SJCRH30 (cell line): ENCODE measurements at places on chromosomes 16 and 17. TPM values are rescaled to one million over a fixed set of nuclear protein-coding genes. Genes with fewer than 3 reads are reported as not detected.

The PRDM7 gene
- not detected in 2 replicates for total RNA-seq

The WDR90 gene
- 10.5 and 18.3 TPM in 2 replicates for total RNA-seq

The TBC1D3C gene
- total RNA-seq: 0.66 and 1.0 TPM in 2 replicates

The C16orf86 gene
- 0.81 and 0.96 TPM in 2 replicates for total RNA-seq

The TPSG1 gene
- total RNA-seq: not detected in 2 replicates

GRCh38 chr16:49767414-49767813 lies 88.5 kb downstream of the ZNF423 start:
- no peaks in the 10 kb centered on the region for H3K36me3 ChIP-seq
- no peak overlapping the region for H3K27ac ChIP-seq
- no peak overlapping the region for H3K4me3 ChIP-seq
- no peak for DNase-seq
- H3K4me1 ChIP-seq: no peaks in the 10 kb centered on the region

DNA sequence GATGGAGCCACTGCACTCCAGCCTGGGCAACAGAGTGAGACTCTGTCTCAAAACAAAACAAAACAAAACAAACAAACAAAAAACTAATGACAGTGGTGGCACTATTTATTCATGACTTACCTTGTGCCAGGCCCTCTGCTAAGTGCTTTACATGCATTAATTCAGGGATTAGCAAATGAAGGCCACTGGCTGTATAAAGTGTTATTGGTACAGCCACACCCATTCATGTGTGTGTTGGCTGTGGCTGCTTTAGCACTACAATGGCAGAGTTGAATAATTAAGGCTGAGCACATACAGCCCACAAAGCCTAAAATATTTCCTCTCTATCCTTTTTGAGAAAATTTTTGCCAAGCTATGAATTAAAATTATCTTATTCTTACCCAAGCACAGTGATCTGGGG lies 531.8 kb upstream of the CDH5 start:
- no peak overlapping the region for H3K4me3 ChIP-seq
- no peak overlapping the region for H3K27ac ChIP-seq
- H3K36me3 ChIP-seq: no peaks in the 10 kb centered on the region
- no peak for DNase-seq

DNA sequence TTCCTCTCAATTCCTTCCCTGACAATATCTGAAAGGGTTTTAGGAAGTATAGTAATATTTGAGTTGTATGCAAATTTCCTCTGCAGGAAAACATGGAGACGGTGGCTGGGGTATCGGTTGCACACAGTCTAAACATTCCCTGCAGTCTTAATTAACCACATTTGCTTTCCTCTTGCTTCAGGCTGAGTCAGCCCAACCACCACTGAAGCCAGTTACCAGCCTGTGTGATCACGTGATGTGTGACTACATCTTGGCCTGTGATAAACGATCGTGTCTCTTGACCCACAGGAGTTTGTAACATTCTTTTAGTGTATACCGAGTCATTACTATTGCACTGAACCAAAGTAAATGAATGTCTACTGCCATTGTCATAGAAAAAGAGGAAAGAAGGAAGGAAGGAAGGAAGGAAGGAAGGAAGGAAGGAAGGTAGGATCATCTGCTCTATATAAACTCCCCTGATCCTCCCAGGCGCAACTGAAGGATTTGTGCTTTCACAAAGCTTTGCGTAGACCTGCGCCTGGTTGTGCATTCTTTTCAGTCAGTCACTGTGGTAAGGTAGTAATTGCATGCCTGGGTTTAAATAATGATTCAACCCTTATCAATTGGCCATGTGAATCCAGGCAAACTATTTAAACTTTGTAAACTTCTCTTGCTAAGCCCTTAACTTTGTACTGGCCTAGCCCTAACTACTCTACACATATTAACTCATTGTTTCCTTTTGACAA lies 280.6 kb upstream of the SALL1 start:
- no peak overlapping the region for H3K27ac ChIP-seq
- H3K27me3 ChIP-seq: no peaks in the 10 kb centered on the region
- DNase-seq: peak; percentile 35
- no peak overlapping the region for H3K4me3 ChIP-seq
- peaks cover 6% of the 10 kb centered on the region; the same call in 1 of the 2 replicates for H3K4me1 ChIP-seq

DNA sequence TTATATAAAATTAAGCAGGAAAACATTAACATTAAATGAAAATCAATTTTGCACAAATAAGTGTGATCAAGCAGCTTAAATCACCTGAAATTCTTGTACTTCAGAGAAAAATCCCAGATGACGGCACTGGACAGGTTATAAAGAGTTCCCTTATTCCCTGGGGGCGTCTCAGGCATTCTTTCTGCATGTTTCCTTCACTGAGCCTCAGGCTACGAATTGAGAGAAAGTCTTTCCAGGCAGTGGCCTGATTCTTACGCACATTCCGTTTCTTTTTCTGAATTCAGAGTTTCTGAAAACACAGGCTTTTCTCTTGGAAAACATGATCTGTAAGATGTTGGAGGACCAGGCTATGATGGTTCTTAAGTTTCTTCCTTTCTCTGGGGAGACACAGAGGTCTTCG lies 22.1 kb upstream of the PITPNM3 start:
- no peak for DNase-seq
- H3K27ac ChIP-seq: no peak overlapping the region
- H3K36me3 ChIP-seq: no peaks in the 10 kb centered on the region
- H3K4me1 ChIP-seq: peaks cover 8% of the 10 kb centered on the region

DNA sequence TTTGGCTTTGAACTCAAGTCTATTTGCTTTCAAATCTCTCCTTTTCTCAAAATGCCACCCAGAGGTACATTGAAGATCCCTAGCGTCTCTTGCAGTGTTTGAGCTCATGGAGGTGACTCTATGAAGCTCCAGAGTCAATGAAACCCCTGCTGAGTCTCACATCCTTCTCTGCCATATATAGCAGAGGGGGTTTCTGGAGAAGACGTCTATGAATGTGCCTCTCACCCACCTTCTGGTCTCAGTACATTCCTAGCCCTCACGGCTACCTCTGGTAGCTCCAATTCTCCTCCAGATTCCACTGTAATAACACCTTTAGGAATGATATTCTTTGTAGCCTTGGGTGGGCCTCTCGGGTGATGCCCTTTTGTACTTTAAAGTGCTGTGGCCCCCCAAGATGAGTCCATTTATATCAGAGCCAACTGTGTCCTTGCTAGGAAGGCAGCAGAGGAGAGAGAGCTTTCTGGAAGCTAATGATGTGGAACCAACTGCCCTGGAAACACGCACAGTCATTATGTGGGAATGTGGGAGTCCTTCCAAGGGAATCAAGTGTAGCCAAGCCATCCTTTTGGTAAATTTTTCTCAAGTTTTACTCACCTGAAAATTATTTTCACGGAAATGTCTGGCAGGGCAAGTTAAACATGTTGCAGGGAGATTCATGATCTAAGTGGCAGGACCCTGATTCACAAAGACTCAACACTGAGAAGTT lies 123.4 kb downstream of the ASIC2 start:
- no peaks in the 10 kb centered on the region for H3K4me1 ChIP-seq
- H3K4me3 ChIP-seq: no peak overlapping the region
- H3K27me3 ChIP-seq: peaks cover 9% of the 10 kb centered on the region; the same call in 1 of the 2 replicates
- H3K36me3 ChIP-seq: no peaks in the 10 kb centered on the region
- no peak for DNase-seq
- no peak overlapping the region for H3K27ac ChIP-seq

- H3K36me3 ChIP-seq: no peaks in the 10 kb centered on the region
- no peak overlapping the region for H3K4me3 ChIP-seq
- 0 out of 2 replicates have a peak, but pooled peaks cover 3% of the 10 kb centered on the region for H3K4me1 ChIP-seq
- H3K27ac ChIP-seq: no peak overlapping the region
- H3K27me3 ChIP-seq: no peaks in the 10 kb centered on the region
- DNase-seq: no peak
Observed at GRCh38 chr17:41334385-41335305, 16.0 kb downstream of the KRT33A start.

DNA sequence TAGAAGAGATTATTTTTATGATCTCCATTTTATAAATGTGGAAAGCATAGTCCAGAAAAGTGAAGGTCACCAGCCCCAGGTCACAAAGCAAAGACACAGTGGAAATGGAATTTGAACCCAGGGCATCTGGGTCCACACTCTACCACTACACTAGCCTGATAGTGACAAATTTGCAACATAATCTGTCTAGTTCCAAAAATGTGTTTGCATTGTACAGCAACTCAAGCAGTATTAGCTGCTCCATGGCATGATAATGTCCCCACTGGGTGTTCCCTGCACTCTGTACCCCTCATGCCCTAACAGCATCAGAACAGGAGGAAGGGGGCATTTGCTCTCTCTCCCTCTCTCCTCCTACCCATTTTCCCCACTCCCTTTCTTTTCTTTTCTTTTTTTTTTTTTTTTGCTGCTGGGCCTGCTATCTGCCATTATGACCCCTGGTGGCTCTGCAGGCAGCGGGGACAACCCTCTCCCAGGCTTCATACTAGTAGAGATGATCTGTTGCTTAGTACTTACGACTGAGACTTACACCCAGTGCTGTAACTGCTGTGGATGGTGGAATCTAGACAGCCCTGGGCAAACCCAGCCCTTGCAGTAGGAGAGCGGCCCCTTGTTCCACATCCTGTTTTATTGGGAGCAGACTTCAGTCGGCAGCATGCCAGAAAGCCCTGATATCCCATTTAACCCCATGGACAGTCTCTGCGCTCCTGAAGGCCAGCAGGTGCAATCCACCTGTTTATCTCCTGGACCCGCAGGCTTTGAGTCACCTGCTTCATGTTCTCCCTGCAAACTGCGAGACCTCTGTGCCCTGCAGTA lies 306.3 kb downstream of the SOX9 start:
- peak; percentile 48 for DNase-seq
- no peaks in the 10 kb centered on the region for H3K36me3 ChIP-seq
- no peak overlapping the region for H3K27ac ChIP-seq
- H3K4me3 ChIP-seq: no peak overlapping the region

- no peak for DNase-seq
- no peaks in the 10 kb centered on the region for H3K4me1 ChIP-seq
- H3K27me3 ChIP-seq: no peaks in the 10 kb centered on the region
- no peaks in the 10 kb centered on the region for H3K36me3 ChIP-seq
- no peak overlapping the region for H3K27ac ChIP-seq
Observed at GRCh38 chr17:67582673-67583081, 135.1 kb upstream of the NOL11 start.

GRCh38 chr16:67151431-67152097 lies 766 bp upstream of the B3GNT9 start:
- no peak for DNase-seq
- H3K27me3 ChIP-seq: peaks cover 4% of the 10 kb centered on the region; the same call in 1 of the 2 replicates

GRCh38 chr17:80832266-80832676 lies 159.4 kb upstream of the CHMP6 start:
- DNase-seq: peak; percentile 92
- H3K4me3 ChIP-seq: peak overlapping the region; percentile 52
- H3K27me3 ChIP-seq: no peaks in the 10 kb centered on the region
- peak overlapping the region; percentile 89 for H3K27ac ChIP-seq
- H3K36me3 ChIP-seq: no peaks in the 10 kb centered on the region

DNA sequence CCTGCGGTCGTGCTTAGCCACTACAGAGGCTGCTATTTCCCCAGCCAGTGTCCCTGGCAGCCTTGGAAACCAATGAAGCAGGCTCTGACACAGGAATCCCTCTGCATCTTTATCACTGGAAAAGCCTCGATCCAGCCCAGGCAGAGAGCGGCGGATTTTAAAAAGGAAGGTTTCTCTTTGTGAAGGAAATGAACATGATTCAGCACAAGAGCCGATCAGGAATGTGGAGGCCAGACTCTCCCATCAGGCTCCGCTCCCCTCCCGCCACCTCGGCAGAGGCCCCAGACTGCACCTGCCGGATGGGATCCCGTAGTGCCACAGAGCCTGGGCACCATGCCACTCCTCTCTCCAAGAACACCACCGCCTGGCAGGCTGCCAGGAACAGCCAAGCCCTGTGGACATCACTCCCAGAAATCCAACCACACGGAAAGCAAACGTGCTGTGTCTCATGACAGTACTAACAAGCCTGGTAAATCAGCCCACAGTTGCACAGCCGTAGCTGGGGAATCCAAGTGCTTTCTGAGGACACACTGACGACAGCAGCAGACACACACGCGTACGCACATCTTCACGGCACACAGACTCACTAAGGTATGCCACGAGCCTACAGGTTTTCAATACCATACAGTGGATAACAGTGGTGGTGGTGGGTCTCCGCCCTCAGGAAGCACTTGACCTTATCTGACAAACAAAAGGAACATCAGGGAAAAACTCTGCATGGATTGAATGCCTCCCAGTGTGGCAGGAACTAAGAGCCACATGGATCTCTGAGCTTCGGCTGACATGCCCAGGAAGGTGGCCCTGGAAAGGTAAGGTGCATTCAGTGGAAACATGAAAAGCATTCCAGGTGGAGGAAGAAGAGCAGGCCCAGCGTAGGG lies 5.4 kb downstream of the LRRC75A start:
- no peaks in the 10 kb centered on the region for H3K36me3 ChIP-seq
- peaks cover 44% of the 10 kb centered on the region for H3K4me1 ChIP-seq
- H3K27me3 ChIP-seq: peaks cover 12% of the 10 kb centered on the region; the same call in 1 of the 2 replicates
- peak; percentile 99 for DNase-seq
- peak overlapping the region; percentile 73 for H3K27ac ChIP-seq

DNA sequence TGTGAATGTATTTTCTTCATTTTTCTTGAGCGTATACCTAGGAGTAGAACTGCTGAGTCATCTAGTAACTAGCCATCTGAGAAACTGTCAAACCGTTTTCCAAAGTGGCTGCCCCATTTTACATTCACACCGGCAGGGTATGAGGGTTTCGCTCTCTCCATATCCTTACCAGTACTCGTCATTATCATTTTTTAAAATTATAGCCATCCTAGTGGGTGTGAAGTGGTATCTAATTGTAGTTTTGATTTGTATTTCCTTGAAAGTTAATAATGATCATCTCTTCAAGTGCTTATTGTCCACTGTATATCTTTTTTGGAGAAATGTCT lies 6.0 kb downstream of the RNF157 start:
- no peak overlapping the region for H3K4me3 ChIP-seq
- H3K27ac ChIP-seq: no peak overlapping the region
- no peaks in the 10 kb centered on the region for H3K4me1 ChIP-seq
- H3K27me3 ChIP-seq: no peaks in the 10 kb centered on the region
- no peak for DNase-seq
- no peaks in the 10 kb centered on the region for H3K36me3 ChIP-seq

- no peak for DNase-seq
- H3K36me3 ChIP-seq: no peaks in the 10 kb centered on the region
- H3K27me3 ChIP-seq: no peaks in the 10 kb centered on the region
- H3K4me3 ChIP-seq: no peak overlapping the region
- no peak overlapping the region for H3K27ac ChIP-seq
Observed at GRCh38 chr16:27826081-27826892, 237.2 kb downstream of the GSG1L start.
